ENCODE measurements at places on chromosomes 3 and 15. TPM values are rescaled to one million over a fixed set of nuclear protein-coding genes. Genes with fewer than 3 reads are reported as not detected.
A peak's percentile ranks its signal among the peaks of the same experiment; 100 is the strongest.

GRCh38 chr15:56052395-56053045, 59.1 kb upstream of the NEDD4 start:
- no peaks in the 10 kb centered on the region for H3K4me1 ChIP-seq
- H3K36me3 ChIP-seq: no peaks in the 10 kb centered on the region
- no peak overlapping the region for H3K27ac ChIP-seq
- DNase-seq: no peak
- H3K4me3 ChIP-seq: no peak overlapping the region

DNA sequence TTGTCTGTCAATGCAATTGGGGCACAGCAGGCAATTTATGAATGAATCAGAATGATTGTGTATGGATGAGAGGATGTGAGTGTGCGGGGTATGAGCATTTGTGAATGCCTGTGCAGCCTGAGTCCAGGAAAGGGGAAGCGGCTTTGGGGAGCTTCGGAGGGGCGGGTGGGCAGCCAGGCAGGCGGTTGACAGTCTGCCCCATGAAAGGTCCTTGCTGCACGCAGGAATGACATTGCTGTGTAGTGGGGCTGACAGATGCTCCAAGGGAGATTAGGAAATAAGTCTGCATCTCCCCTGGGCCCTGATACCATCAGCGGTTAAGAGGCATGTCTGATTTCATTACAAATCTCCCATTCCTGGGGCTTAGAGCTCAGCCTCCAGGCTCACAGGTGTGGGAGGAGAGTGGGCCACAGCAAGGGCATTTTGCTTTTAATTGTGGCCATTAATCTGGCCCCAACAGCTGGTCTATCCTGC, 26.4 kb upstream of the TSPAN3 start:
- H3K4me3 ChIP-seq: no peak overlapping the region
- H3K4me1 ChIP-seq: no peaks in the 10 kb centered on the region
- DNase-seq: no peak
- H3K27me3 ChIP-seq: no peaks in the 10 kb centered on the region

DNA sequence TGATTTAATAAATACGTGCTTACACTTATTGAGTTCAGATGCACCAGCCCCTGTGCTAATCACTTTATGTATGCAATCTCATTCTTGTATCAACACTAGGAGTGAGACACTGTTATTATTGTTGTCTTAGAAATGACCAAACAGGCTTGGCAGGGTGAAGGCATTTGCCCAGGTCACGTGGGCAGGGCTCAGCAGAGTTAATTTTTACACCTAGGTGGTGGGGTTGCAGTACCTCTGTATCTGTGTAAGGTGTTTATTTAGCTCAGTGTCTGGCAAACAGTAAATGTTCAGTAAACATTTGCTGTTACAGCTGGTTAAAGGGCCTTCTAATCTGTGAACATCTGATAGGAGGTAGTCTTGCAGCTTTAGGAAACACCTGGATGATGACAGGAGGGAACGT, 200.0 kb downstream of the CACNA2D3 start:
- no peaks in the 10 kb centered on the region for H3K4me1 ChIP-seq
- H3K27me3 ChIP-seq: no peaks in the 10 kb centered on the region
- no peak overlapping the region for H3K27ac ChIP-seq
- no peak for DNase-seq
- H3K36me3 ChIP-seq: no peaks in the 10 kb centered on the region

- DNase-seq: no peak
- no peak overlapping the region for H3K27ac ChIP-seq
- H3K4me1 ChIP-seq: peaks cover 8% of the 10 kb centered on the region
- H3K4me3 ChIP-seq: no peak overlapping the region
- H3K36me3 ChIP-seq: no peaks in the 10 kb centered on the region
These were observed 49.9 kb downstream of the KY start for GRCh38 chr3:134600685-134601463.

DNA sequence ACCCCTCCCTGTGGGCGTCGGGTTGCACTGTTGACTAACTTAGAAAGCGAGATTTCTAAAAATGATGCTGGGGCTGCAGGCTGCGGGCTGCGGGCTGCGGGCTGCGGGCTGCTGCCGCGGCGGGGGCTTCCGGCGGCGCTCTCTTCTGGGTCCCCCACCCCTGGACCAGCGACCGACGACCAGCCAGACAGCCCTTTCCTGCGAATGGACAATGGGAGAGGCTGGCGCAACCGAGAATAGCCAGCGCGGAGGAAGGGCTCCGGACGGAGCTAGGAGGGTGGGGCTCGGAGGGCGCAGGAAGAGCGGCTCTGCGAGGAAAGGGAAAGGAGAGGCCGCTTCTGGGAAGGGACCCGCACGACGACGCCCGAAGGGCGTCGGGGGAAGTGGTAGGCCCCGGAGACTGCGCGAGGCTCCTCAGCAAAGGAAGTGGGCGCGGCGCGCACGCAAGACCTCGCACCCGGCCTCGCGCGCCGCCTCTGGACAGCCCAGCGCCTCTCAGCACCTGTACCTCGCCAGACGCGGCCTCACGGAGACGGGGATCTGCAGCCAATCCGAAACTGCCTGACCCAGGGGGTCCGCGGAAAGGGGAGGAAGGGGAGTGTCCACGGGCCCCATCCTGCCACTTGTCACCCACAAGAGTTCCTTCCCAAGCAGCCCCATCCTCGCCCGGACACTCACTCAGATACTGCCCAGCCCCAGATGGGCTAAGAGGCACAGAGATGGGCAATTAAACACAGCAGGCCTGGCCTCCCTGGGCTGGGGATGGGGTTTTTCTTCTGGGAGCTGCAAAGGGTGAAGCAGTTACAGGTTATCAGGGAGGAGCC, 70.7 kb downstream of the SLC12A8 start:
- peaks cover 23% of the 10 kb centered on the region for H3K4me1 ChIP-seq
- H3K36me3 ChIP-seq: no peaks in the 10 kb centered on the region
- H3K27me3 ChIP-seq: no peaks in the 10 kb centered on the region
- peak overlapping the region; percentile 28 for H3K4me3 ChIP-seq
- H3K27ac ChIP-seq: peak overlapping the region; percentile 65

- H3K27me3 ChIP-seq: no peaks in the 10 kb centered on the region
- no peak overlapping the region for H3K27ac ChIP-seq
- H3K36me3 ChIP-seq: no peaks in the 10 kb centered on the region
- no peaks in the 10 kb centered on the region for H3K4me1 ChIP-seq
These were observed 95.8 kb upstream of the CACNA2D3 start for GRCh38 chr3:54026543-54026942.

GRCh38 chr3:33513262-33513863, 73.2 kb upstream of the UBP1 start:
- H3K4me3 ChIP-seq: no peak overlapping the region
- DNase-seq: no peak
- H3K4me1 ChIP-seq: no peaks in the 10 kb centered on the region
- H3K27ac ChIP-seq: no peak overlapping the region

DNA sequence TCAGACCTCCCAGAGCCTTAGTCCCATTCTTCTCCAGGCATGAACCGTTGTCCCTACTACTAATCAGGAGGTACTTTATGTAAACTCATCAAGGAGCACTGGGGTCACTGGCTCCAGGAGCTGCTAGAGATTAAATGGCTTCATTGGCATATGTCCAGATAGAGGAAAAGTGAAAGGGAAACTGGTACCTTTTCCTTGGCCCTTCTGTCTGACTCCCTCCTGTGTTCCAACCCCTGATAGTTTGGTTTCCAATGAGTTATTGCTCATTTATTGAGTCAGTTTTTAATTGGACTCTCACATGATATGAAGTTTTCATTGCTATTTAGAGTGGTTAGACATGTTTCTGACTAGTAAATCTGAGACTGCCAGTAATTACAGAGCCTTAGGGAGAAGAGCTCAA, 130.5 kb upstream of the BFSP2 start:
- H3K27ac ChIP-seq: no peak overlapping the region
- no peaks in the 10 kb centered on the region for H3K36me3 ChIP-seq
- no peak for DNase-seq
- no peak overlapping the region for H3K4me3 ChIP-seq
- no peaks in the 10 kb centered on the region for H3K4me1 ChIP-seq
- no peaks in the 10 kb centered on the region for H3K27me3 ChIP-seq

GRCh38 chr15:67176195-67176971, 78.1 kb downstream of the AAGAB start:
- peaks cover 12% of the 10 kb centered on the region for H3K36me3 ChIP-seq
- peaks cover 43% of the 10 kb centered on the region for H3K4me1 ChIP-seq
- H3K27me3 ChIP-seq: no peaks in the 10 kb centered on the region
- no peak overlapping the region for H3K4me3 ChIP-seq

- no peaks in the 10 kb centered on the region for H3K4me1 ChIP-seq
- no peak overlapping the region for H3K4me3 ChIP-seq
- no peak for DNase-seq
- H3K27me3 ChIP-seq: no peaks in the 10 kb centered on the region
- H3K27ac ChIP-seq: no peak overlapping the region
These were observed 255.3 kb downstream of the RSL24D1 start for GRCh38 chr15:54941417-54941816.

GRCh38 chr3:128447561-128448013, 19.1 kb downstream of the DNAJB8 start:
- DNase-seq: no peak
- H3K4me1 ChIP-seq: no peaks in the 10 kb centered on the region
- no peak overlapping the region for H3K4me3 ChIP-seq
- no peaks in the 10 kb centered on the region for H3K36me3 ChIP-seq
- no peak overlapping the region for H3K27ac ChIP-seq
- peaks cover 4% of the 10 kb centered on the region for H3K27me3 ChIP-seq

GRCh38 chr3:111107662-111108035, 36.0 kb downstream of the NECTIN3 start:
- no peaks in the 10 kb centered on the region for H3K36me3 ChIP-seq
- no peaks in the 10 kb centered on the region for H3K27me3 ChIP-seq
- H3K4me1 ChIP-seq: peaks cover 11% of the 10 kb centered on the region

- no peaks in the 10 kb centered on the region for H3K27me3 ChIP-seq
- H3K4me3 ChIP-seq: no peak overlapping the region
- H3K4me1 ChIP-seq: peaks cover 62% of the 10 kb centered on the region
- peak overlapping the region; percentile 48 for H3K27ac ChIP-seq
These were observed 4.9 kb downstream of the MGLL start for GRCh38 chr3:127817406-127817841.

DNA sequence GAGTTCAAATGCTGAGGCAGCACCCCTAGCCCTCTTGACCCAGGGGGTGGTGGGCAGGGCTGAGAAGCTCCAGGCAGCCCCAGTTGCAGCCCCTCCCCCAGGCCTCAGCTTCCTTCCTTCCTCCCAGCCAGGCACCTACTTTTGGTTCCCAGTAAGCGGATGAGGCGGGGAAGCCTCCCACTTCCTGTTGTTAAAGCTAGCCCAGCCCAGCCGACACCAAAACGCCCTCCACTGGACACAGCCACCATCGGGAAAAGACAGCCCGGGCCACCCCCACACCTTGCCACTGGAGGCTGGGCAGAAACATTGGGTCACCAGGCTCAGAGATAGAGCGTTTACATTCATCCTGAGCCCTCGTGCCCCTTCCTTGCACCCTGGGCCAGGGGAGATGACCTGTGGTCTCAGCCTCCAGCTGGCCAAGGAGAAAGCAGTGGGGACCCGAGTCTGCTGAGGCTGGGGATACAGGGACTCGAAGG, 3.5 kb downstream of the DUSP7 start:
- peaks cover 16% of the 10 kb centered on the region for H3K36me3 ChIP-seq
- peaks cover 48% of the 10 kb centered on the region for H3K4me1 ChIP-seq
- peak overlapping the region; percentile 85 for H3K27ac ChIP-seq

DNA sequence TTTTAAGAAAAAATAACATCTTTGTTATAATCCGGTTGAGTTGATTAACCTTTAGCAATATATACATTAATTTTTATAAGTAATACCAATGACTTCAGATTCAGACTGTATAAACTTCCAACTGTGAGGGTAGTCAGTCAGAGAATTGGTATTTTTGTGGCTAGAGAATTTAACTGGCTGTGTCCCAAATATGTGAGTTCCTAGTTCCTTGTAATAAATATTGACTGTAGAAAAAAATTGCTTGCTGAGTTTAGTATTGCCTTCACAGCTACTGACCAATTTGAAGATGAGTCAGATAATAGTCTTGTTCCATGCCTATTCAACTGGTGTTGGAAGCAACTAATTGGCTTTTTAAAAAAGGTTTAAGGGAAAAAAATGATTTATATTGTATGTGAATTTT, 210.8 kb downstream of the GAP43 start:
- H3K36me3 ChIP-seq: no peaks in the 10 kb centered on the region
- no peak overlapping the region for H3K4me3 ChIP-seq
- H3K27ac ChIP-seq: no peak overlapping the region
- no peaks in the 10 kb centered on the region for H3K27me3 ChIP-seq
- DNase-seq: no peak

DNA sequence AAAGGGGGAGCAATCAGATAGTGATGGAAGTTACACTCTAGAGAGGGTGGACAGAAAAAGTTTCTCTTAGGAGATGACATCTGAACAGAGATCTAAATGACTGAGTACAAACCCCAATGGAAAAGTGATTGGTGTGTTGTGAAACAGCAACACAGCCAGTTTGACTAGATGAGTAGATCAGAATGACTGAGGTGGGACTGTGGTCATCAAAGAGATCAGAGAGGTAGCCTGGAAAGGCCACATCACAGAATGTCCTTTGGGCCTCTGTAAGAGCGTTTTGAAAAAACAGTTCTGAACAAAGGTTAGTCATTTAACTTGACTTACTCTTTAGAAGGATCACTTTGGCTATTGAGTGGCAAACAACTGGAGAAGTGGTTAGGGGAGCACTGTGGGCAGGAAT, 10.6 kb downstream of the LRRC58 start:
- H3K36me3 ChIP-seq: peaks cover 3% of the 10 kb centered on the region
- no peak overlapping the region for H3K27ac ChIP-seq
- no peak overlapping the region for H3K4me3 ChIP-seq
- no peak for DNase-seq

GRCh38 chr15:75156326-75157215, 45.1 kb upstream of the C15orf39 start:
- no peak overlapping the region for H3K27ac ChIP-seq
- H3K27me3 ChIP-seq: no peaks in the 10 kb centered on the region

DNA sequence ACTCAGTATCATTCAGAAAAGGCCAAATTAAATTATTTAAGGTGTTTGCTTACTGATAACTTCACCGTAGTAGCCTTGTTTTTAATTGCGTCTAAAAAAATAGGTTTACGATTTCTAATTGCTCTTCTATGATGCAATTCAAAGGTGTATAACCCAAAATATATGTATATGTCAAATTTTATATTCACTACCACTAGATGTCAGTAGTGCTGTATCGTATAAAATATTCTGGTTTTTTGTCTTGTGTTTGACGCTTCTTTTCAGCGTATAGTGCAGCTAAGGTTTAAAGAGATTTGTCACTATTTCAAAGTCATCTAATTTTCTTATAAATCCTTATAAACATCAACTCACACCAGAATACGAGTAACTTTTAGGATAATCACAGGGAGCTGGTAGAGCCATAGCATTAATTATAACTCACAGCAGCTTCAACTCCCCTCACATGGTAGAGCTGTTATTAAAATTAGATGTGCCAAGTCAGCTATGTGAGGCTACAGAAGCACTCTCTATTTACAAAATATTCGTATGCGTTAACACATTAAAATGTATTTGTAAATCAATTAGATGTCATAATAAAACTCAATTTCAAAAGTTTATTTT, 3.5 kb downstream of the PFN2 start:
- no peak overlapping the region for H3K27ac ChIP-seq
- H3K27me3 ChIP-seq: no peaks in the 10 kb centered on the region
- no peaks in the 10 kb centered on the region for H3K4me1 ChIP-seq
- DNase-seq: no peak
- H3K36me3 ChIP-seq: no peaks in the 10 kb centered on the region

- H3K27ac ChIP-seq: peak overlapping the region; percentile 90
- H3K4me3 ChIP-seq: peak overlapping the region; percentile 92
These were observed 2.5 kb upstream of the NLGN1 start for GRCh38 chr3:173395073-173395411.

The FEZF2 gene
- not detected for total RNA-seq

The PLSCR5 gene
- total RNA-seq: not detected

The COL7A1 gene
- total RNA-seq: 9.4 TPM

The ZNF620 gene
- total RNA-seq: 4.6 TPM

The HRH1 gene
- 5.3 TPM for total RNA-seq

The OXTR gene
- 0.55 TPM for total RNA-seq

The TF gene
- 2.6 TPM for total RNA-seq

The VGLL4 gene
- total RNA-seq: 55.4 TPM

The MCF2L2 gene
- total RNA-seq: 4.2 TPM

The TNNC1 gene
- 0.99 TPM for total RNA-seq

The TMCO5A gene
- not detected for total RNA-seq

All from sigmoid colon (tissue), 7 donors.